ENCODE measurements at places on chromosomes 5 and 9.

- no peak for DNase-seq
Observed at GRCh38 chr5:171363846-171364245, 23.8 kb upstream of the NPM1 start.

GRCh38 chr5:88683506-88684135 is 199.4 kb downstream of the MEF2C start:
- DNase-seq, result no peak

- DNase-seq, result no peak
Observed at GRCh38 chr9:126859111-126859510, 1.3 kb upstream of the ZBTB34 start.

DNA sequence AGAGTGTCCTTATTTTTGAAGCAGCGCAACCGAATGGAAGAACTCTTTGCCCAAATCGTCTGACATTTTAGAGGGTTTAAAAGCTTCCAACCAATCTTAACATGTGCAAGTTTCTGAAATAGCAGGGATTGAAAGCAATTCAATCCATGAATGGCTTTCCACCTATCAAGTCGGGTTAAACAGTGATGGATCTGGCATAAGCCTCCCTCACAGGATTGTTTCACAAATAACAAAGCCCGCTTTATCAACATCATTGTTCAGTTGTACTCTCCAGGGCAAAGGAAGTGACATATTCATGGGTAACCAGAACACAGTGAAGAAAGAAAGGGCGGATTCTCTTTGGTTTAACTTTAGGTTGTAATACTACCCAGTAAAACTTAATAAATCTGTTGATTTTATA is 497.3 kb downstream of the MTRR start:
- no peak for DNase-seq

DNA sequence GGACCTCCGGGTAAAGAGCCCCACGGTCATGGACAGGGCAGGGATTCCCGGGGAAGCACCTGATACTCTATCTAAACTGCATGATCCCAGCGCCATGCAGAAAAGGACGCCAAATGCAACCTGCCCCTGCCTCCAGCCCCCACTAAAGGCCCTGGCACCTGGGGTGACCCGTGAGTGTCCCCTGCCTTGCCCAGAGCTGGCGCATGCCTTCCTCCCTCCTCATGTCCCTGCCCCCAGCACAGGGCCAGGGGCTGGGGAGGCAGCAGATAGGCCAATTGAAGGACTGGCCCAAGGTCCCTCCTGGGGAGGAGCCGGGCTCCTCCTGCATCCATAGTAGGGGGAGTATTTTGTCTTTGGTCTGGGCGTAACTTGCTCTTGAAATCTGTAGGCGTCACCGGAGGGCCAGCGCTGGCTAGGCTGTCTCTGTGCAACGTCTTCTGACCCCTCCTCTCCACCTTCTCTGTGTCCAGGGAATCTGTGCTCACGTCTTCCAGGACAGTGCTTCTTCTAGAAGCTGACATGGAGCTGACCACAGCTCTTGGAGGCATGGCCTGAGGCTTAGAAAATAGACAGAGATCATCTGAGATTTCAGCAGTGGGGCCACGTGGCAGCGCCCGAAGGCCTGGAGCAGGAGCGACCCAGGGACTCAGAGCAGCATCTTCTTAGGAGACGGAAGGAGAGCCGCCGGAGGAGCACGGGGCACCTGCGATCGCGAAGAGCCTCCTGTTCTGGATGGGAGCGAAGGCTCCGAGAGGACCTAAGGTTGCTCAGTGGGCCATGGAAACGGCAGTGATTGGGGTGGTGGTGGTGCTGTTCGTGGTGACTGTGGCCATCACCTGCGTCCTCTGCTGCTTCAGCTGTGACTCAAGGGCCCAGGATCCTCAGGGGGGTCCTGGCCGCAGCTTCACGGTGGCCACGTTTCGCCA is 660 bp downstream of the SPAAR start:
- no peak for DNase-seq

DNA sequence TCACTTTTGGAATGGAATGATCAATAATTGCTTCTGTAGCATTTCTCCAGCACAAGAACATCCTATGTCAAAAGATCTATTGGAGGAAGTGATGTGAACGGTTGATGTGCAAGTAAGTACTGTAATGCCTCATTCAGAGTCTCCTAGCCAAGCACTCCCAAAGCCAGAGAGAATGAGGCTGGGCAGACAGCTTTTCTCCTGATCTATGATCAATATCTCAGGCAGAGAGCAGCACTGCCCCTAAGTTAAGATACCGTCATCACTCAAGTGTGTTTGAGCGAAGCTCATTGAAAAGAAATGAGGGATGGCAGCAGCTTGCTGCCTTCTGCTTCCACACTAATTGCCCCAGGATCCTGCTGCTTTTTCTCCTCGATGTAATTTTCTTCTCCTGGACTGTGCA is 324.1 kb upstream of the GRAMD2B start:
- no peak for DNase-seq

- DNase-seq, result no peak
Observed at GRCh38 chr5:128412145-128412930, 125.7 kb downstream of the FBN2 start.

GRCh38 chr5:156951359-156951758 is 11.7 kb downstream of the TIMD4 start:
- no peak for DNase-seq

- DNase-seq, result no peak
Observed at GRCh38 chr5:39119404-39120051, 45.3 kb upstream of the RICTOR start.

GRCh38 chr5:124088289-124089032 is 576.5 kb downstream of the CSNK1G3 start:
- no peak for DNase-seq

DNA sequence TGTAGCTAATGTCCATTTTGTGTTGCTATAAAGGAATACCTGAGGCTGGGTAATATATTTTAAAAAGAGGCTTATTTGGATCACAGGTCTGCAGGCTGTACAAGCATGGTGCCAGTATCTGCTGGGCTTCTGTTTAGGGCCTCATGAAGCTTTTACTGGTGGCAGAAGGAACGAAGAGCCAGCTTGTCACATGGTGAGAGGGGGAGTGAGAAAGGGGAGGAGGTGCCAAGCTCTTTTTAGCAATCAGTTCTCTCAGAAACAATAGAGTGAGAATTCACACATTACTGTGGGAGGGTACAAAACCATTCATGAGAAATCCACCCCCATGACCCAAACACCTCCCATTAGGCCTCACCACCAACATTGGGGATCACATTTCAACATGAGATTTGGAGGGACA is 340.9 kb downstream of the RASEF start:
- DNase-seq, result no peak

DNA sequence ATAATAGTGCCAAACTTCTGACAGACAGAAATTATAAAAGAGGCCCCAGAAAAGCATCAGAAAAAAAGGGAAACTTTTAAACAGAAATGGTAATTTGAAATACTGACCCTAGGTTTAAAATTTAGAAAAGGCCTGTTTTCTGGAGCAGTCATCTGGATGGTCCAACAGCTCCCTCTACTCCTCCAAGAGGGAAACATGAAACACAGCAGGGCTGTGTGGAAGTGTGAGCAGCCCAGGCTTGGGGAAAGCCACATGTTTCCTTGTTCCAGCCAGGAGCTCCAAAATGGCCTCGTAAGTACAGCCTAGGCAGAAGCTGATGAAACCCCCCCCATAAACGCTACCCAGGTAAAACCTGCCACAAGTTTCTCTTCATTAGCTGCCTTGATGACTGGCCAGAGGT is 499.3 kb upstream of the ADAMTS16 start:
- no peak for DNase-seq

GRCh38 chr5:38529955-38530646 is 26.3 kb downstream of the LIFR start:
- no peak for DNase-seq

GRCh38 chr9:88983865-88984542 is 7.3 kb upstream of the S1PR3 start:
- no peak for DNase-seq

- no peak for DNase-seq
Observed at GRCh38 chr9:117300371-117301110, 114.3 kb downstream of the ASTN2 start.

- DNase-seq, result no peak
Observed at GRCh38 chr5:116411101-116411571, 163.5 kb downstream of the SEMA6A start.

DNA sequence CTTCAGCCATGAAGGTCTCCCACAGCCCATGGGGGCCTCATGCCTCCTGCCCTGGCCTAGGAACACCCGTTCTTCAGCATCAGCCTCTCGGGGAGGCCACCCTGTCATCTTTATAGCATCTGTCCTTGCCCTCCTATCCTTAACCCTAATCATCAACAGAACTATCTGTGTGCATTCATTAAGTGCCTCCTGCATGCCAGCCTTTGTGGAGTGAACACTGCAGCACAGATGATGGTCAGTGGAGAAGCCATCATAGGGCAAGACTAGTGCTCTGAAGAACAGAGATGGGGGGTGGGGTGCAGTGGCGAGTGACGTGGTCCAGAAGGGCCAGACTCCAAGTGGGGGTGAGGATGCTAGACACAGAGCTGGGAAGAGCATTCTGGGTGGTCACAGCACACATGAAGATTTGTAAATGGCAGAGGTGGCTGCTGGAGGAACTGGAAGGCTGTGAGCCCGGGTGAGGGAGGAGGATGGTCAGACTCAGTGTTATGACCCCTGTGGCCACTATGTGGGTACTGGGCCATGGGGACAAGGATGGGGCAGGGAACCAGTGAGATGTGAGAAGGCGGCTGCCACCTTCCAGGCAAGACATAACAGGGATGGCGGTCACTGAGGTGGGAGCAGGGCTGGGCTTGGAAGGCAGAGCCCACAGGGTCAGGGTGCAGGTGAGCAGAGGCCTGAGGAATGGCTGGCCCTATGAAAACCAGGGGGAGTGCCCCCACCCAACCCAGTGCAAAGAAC is 3.6 kb upstream of the CARD19 start:
- DNase-seq, result no peak

DNA sequence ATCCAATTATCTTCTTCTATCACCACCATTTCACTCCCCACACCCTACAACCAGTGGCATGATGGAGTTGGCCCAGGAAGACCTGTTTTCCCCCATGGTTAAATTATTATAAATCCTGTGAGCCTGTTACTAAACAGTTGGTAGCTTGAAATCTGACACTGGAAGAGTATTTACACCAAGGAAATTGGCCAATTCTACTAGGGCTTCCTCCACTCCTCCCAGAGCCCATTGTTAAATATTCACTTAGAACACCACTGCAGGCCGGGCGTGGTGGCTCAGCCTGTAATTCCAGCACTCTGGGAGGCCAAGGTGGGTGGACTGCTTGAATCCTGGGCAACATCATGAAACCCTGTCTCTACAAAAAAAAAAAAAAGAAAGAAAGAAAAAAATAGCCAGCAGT is 32.4 kb upstream of the CKS2 start:
- DNase-seq, result no peak

GRCh38 chr9:13377171-13377925 is 97.9 kb upstream of the MPDZ start:
- DNase-seq, result no peak

DNA sequence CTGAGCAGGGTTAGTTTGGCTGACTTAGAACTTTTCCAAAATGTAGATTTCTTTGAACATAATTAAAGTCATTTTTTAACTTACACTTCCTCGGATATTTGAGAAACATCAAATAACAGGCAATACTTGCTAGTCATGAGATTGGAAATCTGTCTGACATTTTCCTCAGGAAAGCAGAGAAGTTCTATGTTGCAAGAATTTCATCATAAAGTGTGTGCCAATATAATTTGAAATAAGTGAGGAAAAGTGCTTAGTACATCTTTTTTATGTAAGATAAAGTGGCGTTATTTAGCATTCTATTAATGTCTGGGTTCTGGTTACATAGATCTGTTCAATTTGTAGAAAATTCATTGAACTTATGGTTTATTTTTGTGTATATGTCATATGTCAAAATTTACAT is 48.7 kb upstream of the C5orf47 start:
- DNase-seq, result no peak

- DNase-seq, result no peak
Observed at GRCh38 chr5:136012041-136012804, 16.6 kb upstream of the TGFBI start.

DNA sequence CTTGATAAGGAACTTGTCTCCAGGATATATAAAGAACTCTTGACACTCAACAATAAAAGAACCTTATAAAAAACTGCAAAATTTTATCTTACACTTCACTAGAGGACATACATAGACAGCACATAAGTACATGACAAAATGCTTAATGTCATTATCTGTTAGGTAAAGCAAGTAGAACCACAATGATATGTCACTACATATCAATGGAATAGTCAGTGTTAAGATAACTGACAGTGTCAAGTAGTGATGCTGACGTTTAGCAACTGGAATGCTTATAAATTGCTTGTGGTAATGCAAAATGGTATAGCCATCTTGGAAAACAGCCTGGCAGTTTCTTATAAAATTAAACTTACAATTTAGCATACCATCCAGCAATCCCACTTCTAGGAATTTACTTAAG is 314.1 kb downstream of the KDM4C start:
- DNase-seq, result no peak

DNA sequence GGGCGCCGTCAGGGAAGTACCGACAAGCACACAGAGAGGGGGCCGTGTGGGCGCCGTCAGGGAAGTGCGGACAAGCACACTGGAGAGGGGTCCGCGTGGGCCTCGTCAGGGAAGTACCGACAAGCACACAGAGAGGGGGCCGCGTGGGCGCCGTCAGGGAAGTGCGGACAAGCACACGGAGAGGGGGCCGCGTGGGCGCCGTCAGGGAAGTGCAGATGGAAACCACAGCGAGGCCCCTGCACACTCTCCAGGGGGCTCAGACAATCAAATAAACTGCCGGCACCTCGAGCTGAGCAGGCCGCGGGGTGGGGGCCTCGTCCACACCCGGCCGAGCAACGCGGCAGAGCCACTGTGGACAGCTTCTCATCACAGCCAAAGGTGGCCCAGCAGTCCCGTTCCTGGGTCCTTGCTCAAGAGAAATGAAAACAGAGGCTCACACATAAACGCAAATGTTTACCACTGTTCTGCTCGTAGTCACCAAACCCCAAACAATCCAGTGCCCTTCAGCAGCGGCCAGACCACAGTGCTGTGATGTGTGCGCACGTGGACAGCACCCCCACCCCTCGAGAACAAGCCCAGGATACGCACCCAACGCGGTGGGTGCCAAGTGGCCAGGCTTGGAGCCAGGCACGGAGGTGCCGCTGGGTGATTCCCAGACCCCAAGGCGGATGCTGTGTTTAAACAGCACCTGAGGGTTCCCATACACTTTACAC is 24.7 kb downstream of the TPPP start:
- no peak for DNase-seq

- no peak for DNase-seq
Observed at GRCh38 chr5:111138096-111138495, 45.9 kb downstream of the WDR36 start.

DNA sequence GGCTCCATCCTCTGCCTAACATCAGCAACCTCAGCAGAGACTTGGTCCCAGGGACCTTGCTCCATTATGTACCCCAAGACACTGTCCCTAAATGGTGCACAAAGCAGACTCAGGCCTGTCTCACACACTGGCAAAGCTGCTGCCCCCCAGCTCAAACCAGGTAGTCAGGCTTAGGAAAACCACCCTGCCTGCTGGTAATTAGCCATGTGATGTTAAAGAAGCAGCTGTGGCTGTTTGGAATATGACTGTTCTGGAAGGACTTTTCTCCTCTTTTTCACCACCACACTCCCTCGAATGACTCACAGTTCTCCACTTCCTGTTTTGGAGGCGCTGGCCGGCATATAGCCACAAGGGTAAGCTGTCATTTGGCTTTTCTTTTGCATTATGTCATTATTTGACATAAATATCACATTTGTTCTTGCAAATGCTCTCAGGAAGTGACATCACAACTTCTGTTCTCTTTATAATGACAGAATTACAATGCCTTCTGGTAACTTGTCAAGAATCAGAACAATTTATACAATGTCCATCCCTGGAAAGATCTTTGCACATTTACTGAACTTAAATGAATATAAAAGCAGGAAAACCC is 113.9 kb downstream of the SUSD1 start:
- DNase-seq, result no peak

- DNase-seq, result no peak
Observed at GRCh38 chr9:126953041-126953809, 38.6 kb downstream of the RALGPS1 start.

Data from stimulated activated CD8-positive, alpha-beta memory T cell treated with anti-CD3 and anti-CD28 coated beads, Interleukin-4, amount 100 ng/mL, for 4 hours (primary cell).